ENCODE measurements at places on chromosomes 16 and 17. TPM values are rescaled to one million over a fixed set of nuclear protein-coding genes. Genes with fewer than 3 reads are reported as not detected.

The MYH1 gene
- total RNA-seq: not detected

The C17orf78 gene
- not detected for total RNA-seq

The IKZF3 gene
- total RNA-seq: under 0.01 TPM

The KRT31 gene
- not detected for total RNA-seq

The WSCD1 gene
- total RNA-seq: 0.32 TPM

The FAM83G gene
- total RNA-seq: 6.7 TPM

The MAF gene
- 13.8 TPM for total RNA-seq

The ASPA gene
- not detected for total RNA-seq

The PDILT gene
- total RNA-seq: not detected

The OR1D2 gene
- not detected for total RNA-seq

The SYCE1L gene
- total RNA-seq: 0.32 TPM

DNA sequence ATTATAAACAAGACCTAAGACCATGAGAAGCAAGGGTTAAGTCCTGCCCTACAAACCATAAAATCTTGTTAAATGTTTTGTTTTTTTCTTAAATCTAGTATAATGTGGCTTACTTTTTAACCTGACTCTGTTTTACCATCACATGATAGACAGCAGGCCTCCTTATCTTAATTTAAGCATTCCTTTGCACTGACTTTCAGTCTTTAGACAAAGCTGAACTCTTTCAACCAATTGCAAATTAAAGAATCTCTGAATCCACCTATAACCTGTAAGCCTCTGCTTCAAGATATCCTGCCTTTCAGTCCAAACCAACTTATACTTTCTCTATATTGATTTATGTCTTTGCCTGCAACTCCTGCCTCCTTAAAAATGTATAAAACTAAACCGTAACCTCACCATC is 478.5 kb downstream of the GRIN2A start:
- no peak overlapping the region for H3K4me3 ChIP-seq
- no peaks in the 10 kb centered on the region for H3K36me3 ChIP-seq
- H3K4me1 ChIP-seq: no peaks in the 10 kb centered on the region
- no peak overlapping the region for H3K27ac ChIP-seq
- DNase-seq: no peak
- H3K27me3 ChIP-seq: peaks cover 8% of the 10 kb centered on the region

- DNase-seq: no peak
- no peak overlapping the region for H3K27ac ChIP-seq
- no peak overlapping the region for H3K4me3 ChIP-seq
- no peaks in the 10 kb centered on the region for H3K36me3 ChIP-seq
- peaks cover under 1% of the 10 kb centered on the region for H3K27me3 ChIP-seq
- H3K4me1 ChIP-seq: no peaks in the 10 kb centered on the region
These were observed 7.7 kb downstream of the ADAM11 start for GRCh38 chr17:44766409-44767038.

DNA sequence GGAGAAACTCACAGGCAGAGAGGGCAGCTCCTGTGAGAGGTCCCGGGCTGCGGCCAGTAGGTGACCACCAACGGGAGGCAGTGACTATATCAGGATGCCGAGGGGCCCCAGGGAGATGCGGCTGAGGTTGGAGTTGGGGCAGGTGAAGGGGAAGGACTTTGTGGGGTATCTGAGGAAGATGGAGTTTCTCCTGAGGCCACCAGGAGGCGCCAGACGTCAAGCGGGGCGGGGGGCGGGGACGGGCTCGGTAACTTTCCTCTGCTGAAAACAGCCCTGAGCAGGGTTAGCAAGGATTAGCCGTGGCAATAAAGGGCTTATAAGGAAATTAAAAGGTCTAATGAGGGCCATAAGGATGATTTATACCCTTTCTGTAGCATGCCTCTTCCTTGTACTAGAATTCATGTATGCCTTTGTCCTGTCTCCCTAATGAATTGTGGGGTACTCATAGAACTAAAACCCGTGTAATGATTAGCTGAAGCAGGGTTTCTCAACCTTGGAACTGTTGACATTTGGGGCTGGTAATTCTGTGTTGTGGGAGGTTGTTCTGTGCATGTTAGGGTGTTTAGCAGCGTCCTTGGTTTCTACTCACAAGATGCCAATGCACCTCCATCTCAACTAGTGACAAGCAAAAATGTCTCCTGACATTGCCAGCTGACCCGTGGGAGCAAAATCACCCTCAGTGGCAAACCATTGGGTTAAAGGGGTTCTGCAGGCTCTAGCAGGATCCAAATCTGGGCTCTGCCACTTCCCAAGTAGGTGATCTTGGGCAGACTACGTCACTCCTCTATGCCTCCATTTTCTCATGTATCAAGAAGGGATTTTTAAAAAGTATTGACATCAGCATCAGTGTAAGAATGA is 74.8 kb upstream of the GRIN2A start:
- no peaks in the 10 kb centered on the region for H3K4me1 ChIP-seq
- H3K27ac ChIP-seq: no peak overlapping the region
- peak; percentile 7 for DNase-seq
- no peaks in the 10 kb centered on the region for H3K36me3 ChIP-seq
- H3K27me3 ChIP-seq: no peaks in the 10 kb centered on the region

- H3K27me3 ChIP-seq: no peaks in the 10 kb centered on the region
- no peaks in the 10 kb centered on the region for H3K4me1 ChIP-seq
- DNase-seq: no peak
- no peaks in the 10 kb centered on the region for H3K36me3 ChIP-seq
These were observed 541.1 kb downstream of the KCNJ18 start for GRCh38 chr17:22233382-22233781.

GRCh38 chr16:62254372-62254771 is 218.1 kb upstream of the CDH8 start:
- H3K27ac ChIP-seq: no peak overlapping the region
- no peaks in the 10 kb centered on the region for H3K36me3 ChIP-seq
- no peaks in the 10 kb centered on the region for H3K27me3 ChIP-seq

DNA sequence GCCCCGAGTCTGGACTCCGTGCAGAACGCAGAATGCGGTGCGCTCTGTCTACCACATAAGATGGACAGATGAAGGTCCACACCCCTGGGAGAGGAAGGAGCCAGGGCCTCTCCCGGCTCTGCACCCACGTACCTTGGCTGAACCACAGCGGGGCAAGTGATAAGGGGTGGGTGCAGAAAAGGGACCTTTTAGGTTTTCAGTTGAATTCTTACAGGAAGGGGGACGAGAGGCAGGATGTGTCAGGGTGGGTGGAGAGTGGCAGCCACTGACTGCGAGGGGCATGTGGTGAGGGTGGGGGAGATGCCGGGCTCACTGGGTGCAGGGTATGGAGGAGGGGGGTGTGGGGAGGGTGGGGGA is 372 bp downstream of the CD300A start:
- no peak overlapping the region for H3K27ac ChIP-seq
- no peaks in the 10 kb centered on the region for H3K36me3 ChIP-seq

DNA sequence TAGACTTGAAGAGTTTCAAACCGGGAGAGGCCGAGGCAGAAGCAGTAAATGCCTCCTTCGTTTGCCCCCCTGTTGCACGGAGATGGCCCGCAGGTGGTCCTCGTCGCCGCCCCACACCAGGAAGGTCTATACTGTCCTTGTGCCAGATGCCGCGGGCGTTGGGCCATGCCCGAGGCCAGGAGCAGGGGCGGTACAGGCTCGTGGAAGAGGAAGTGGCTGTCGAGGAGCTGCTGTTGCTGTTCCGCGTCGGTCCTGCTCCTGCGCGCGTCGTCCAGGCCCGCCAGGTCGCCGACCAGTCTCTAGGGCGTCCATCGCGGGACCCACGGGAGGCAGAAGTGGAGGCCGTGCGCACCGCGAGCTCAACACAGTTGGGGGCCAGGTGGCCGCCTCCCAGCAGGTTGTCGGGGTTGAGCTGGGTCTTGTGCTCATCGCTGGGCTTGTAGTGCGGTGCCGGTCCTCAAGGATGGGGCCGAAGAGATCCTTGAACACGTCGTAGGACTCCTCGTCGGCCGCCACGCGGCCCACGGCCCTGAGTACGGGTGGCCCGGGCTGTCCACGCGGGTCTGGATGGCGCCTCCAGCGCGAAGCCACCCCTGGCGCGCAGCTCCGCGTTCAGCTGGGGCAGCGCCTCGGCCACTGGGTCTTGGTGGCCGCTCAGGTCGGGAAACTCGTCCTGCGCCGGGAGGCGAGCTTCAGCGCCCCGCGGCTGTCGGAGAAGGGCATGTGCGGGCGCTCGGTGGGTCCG is 13.1 kb upstream of the C16orf87 start:
- no peak overlapping the region for H3K4me3 ChIP-seq
- peak overlapping the region; percentile 3 for H3K27ac ChIP-seq
- H3K27me3 ChIP-seq: no peaks in the 10 kb centered on the region
- H3K36me3 ChIP-seq: no peaks in the 10 kb centered on the region

DNA sequence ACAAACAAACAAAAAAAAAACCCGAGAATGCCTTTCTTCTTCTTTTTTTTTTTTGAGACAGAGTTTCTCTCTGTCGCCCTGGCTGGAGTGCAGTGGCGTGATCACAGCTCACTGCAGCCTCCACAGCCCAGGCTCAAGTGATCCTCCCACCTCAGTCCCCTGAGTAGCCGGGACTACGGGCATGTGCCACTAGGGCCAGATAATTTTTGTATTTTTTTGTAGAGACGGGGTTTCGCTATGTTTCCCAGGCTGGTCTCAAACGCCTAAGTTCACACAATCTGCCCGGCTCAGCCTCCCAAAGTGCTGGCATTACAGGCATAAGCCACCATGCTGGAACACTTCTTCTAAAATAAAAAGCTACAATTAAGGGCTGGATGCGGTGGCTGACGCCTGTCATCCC is 17.0 kb upstream of the WDR45B start:
- peaks cover 7% of the 10 kb centered on the region for H3K4me1 ChIP-seq
- H3K27me3 ChIP-seq: no peaks in the 10 kb centered on the region
- no peak for DNase-seq
- no peak overlapping the region for H3K4me3 ChIP-seq
- H3K36me3 ChIP-seq: no peaks in the 10 kb centered on the region
- H3K27ac ChIP-seq: no peak overlapping the region

- DNase-seq: no peak
- H3K4me1 ChIP-seq: no peaks in the 10 kb centered on the region
- H3K27me3 ChIP-seq: peaks cover 19% of the 10 kb centered on the region
- no peak overlapping the region for H3K27ac ChIP-seq
These were observed 19.6 kb upstream of the GOT2 start for GRCh38 chr16:58753711-58754134.

GRCh38 chr16:66402591-66403230 is 24.4 kb upstream of the BEAN1 start:
- H3K4me1 ChIP-seq: peaks cover 11% of the 10 kb centered on the region
- H3K27ac ChIP-seq: no peak overlapping the region
- no peaks in the 10 kb centered on the region for H3K27me3 ChIP-seq
- no peak overlapping the region for H3K4me3 ChIP-seq
- H3K36me3 ChIP-seq: no peaks in the 10 kb centered on the region

All from SJSA1 (cell line).